BE2C (cell line): ENCODE measurements at places on chromosomes 7 and 10.

DNA sequence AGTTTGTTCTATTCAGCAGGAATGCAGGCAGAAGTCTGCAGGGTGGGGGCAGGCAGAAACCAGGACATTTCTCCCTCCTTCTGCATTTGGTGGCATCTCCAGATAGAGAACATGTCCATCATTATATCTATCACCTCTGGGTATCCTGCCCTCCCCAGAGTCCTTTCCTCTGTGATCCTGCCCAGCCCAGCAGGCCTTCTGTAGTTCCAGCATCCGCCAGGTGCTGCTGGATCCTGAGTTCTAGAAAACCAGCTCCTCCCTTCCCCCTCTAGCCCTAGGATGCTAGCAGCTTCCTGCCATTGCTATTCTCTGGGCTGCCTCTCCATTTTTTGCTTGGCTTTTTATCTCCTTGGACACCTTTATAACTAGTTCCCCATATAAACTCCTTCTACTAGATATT is 180.3 kb downstream of the KCNMA1 start:
- no peak for DNase-seq

GRCh38 chr7:117137868-117138267 is 184.6 kb downstream of the ST7 start:
- DNase-seq = no peak

GRCh38 chr10:47261556-47261955 is 38.4 kb upstream of the GDF10 start:
- DNase-seq = no peak

- DNase-seq = no peak
These were observed 98.4 kb upstream of the FAM3C start for GRCh38 chr7:121494516-121494915.

DNA sequence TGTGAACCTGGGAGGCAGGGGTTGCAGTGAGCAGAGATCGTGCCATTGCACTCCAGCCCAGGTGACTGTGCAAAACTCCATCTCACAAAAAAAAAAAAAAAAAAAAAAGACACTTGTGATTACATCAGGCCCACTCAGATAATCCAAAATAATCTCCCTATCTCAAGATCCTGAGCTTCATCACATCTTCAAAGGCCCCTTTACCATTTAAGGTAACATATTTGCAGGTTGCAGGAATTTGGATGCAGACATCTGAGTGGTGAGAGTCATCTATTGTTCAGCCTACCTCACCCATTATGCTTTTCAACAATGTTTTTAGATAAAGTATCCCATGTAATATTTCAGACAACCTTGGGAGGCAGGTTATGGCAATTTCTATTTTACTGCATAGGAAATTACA is 51.4 kb upstream of the EXOC4 start:
- no peak for DNase-seq

DNA sequence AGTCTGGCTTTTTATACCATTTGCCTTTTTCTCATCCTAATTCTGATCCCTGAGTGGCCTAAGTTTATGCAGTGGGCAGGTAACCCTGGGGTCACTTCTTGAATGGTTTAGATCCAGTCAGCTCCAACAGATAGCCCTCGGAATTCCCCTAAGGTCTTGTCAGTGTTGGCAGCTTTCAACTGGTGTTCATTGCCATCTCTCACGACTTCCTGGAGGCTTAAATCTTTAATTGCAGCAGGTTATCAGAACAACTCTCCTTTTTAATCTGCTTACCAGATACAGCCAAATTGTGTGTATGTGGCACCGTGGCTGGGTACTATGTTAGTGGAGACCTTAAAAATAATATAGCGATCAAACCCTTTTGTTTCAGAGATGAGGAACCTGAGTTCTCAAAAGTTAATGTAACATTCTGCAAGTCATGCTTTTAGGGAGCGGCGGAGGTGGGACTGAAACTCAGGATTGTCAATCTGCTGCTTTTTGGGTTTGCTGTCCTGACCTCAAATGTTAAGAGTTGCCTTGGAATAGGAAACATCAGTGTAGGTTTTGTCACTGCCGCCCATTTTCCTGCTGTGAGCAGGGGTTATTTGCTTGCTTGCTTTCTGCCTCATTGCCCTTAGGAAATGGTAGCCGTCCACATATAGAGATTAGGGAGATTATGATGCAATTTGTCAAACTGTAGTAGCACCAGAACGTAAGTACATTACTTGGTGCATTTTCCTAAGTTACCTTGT is 818 bp downstream of the DLD start:
- DNase-seq = no peak

GRCh38 chr7:14092331-14092730 is 102.9 kb upstream of the ETV1 start:
- no peak for DNase-seq

DNA sequence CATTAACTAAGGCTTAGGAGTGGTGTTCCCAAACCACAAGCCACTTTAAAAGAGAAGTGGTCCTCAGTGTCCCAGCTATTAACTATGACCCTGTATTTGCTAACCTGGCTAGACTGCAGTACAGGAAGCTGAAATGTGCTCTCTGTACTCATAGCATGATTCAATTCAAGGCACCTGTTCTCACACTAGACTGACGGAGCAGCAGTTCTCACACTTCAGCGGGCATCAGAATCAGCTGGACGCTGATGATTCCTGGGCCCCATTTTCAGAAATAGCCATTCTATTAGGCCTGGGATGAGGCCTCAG is 24.5 kb upstream of the MSRB2 start:
- DNase-seq = no peak

GRCh38 chr7:4147926-4148620 is 534.0 kb upstream of the FOXK1 start:
- no peak for DNase-seq

GRCh38 chr10:80272793-80273522 is 16.5 kb downstream of the MAT1A start:
- DNase-seq = no peak

DNA sequence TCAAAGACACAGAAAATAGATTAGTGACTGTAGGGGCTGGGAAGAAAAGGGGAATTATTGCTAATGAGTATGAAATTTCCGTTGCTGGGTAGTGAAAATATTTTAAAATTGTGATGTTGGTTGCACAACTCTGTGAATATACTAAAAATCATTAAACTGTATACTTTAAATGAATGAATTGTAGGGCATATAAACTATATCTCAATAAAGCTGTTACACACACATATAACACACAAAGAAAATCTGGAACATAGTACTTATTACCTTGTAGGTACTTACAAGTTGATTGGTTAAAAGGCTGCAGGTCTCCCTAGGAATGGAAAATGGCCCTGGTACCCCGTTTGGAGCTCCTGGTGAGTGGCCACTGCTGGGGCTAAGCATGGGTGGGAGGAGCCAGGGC is 27.1 kb upstream of the VCL start:
- DNase-seq = no peak

DNA sequence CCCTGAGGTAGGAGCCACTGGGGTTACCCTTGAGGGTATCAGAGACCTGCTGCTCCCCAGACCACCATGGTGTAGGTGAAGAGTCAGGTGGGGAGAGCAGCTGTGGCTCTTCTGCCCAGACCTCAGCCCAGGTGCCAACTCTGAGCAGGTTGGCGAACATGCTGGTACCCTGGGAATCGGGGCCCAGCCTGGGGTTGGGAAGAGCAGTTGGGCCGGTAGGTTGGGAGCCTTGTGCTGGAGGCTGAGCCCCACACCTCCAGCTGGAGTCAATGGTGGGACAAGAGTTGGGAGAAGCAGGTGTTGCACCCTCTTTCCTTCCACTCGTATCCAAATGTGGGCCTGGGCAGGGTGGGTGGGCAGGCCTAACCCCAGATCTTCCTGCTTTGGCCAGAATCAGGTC is 114.5 kb downstream of the CDH23 start:
- DNase-seq = no peak

GRCh38 chr7:121544726-121545125 is 148.6 kb upstream of the FAM3C start:
- DNase-seq = no peak

- no peak for DNase-seq
These were observed 67.5 kb upstream of the IGFBP3 start for GRCh38 chr7:45988405-45989057.

DNA sequence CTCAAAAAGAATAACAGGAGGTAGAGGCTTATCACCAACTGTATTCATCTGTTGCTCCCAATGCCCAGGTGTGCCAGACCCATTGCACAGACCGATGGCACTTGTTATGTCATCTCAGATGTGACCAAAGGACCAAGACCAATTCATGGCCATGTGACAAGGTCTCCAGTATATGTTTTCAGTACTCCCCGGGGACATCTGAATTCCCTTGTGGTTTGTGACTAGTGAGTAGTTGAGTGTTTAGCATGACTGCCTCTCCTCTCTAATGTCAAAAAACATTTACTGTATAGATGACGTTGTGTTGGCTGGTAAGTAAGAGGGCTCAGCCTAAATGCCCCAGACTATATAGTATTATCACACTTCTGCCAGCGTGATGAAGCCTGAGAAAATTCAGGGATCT is 202.1 kb upstream of the SMIM30 start:
- no peak for DNase-seq

GRCh38 chr7:36084485-36085091 is 68.5 kb upstream of the EEPD1 start:
- DNase-seq = peak; percentile 68

DNA sequence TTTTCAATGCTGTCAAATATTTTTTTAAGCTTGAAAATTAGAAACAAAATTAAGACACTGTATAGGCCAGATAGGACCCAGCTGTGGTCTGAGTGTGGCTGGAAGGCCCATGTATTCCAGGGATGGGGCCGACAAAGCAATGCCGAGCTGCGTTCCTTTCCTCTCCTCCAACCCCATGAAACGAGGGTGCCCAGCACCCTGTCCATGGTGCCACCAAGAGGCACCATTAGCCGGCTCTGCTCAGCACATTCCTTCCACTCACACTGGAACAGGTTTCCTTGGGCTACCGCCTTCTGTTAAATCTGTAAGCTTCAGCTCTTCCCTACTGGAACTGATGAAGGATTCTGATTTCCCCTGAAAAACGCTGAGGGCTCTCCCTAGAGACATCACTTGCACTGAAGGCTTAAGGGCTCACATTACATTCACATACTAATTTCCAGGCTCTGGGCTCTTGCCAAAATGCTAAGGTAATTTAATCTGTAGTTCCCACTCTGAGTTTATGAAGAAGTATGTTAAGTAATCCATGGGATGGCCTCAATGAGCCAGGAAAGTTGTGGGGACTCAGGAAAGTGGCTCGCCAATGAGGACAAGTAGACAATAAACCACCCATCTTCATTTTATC is 73.7 kb upstream of the CAMK2B start:
- peak; percentile 54 for DNase-seq

DNA sequence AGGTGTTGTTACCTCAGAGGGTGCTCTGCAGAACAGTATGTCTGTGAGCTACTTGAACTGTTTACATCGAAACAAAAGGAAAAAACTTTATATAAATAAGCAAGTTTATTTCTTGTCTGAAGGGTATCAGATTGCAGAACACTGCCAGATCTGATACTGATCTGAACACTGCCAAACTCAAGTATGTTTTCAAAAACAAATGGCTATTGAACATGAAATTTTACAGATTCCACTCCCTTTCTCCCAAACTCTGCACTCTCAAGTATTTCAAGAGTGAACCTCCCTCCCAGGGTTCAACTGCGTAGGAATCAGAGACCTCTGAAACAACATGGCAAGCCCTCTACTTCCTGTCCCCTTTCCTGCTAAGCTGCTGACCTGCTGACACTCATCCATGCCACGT is 216.6 kb downstream of the ZNF33B start:
- no peak for DNase-seq

- DNase-seq = no peak
These were observed 282.7 kb upstream of the SEMA3D start for GRCh38 chr7:85469446-85470010.
